ENCODE measurements at places on chromosomes 3 and 15. TPM values are rescaled to one million over a fixed set of nuclear protein-coding genes. Genes with fewer than 3 reads are reported as not detected.

The SCAANT1 gene
- not detected for total RNA-seq

The FRMD5 gene
- 3.8 TPM for total RNA-seq

The UBXN7 gene
- 89.2 TPM for total RNA-seq

DNA sequence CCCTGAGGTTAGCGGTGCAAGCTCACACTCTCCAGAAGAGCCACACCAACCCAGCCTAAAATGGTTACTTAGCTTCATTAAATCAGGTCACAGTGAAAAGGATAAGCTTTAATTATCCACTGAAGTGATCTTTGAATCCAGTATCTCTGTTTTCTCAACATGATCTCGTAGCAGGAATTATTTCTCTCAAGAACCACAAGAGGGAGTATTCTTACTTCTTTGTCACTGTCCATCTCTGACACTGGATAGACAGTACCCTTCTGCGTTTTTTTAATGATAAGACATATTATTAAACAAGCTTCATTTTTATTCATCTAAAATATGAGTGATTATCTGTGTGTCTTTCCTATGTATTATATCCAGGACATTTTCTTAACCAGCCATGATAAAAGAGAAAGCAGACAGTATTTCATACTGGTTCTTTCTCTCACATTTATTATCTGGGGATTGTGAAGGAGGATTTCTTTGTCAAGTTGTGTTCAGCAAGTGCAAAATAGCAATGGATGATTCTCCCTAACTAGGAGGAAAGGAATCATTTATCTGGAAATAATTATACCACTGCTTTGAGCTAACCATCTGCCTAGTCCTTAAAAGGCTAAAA is 105.4 kb upstream of the CCDC54 start:
- H3K27ac ChIP-seq, result no peak overlapping the region
- peaks cover 4% of the 10 kb centered on the region for H3K27me3 ChIP-seq
- DNase-seq, result no peak
- H3K36me3 ChIP-seq, result no peaks in the 10 kb centered on the region

- DNase-seq, result no peak
- H3K36me3 ChIP-seq, result no peaks in the 10 kb centered on the region
- no peak overlapping the region for H3K4me3 ChIP-seq
- H3K27me3 ChIP-seq, result no peaks in the 10 kb centered on the region
- peaks cover 28% of the 10 kb centered on the region for H3K4me1 ChIP-seq
Observed at GRCh38 chr15:95471690-95472086, 858.8 kb upstream of the NR2F2 start.

GRCh38 chr3:115160295-115160694 is 13.2 kb upstream of the ZBTB20 start:
- no peak overlapping the region for H3K27ac ChIP-seq
- H3K27me3 ChIP-seq, result no peaks in the 10 kb centered on the region
- H3K36me3 ChIP-seq, result no peaks in the 10 kb centered on the region
- H3K4me1 ChIP-seq, result no peaks in the 10 kb centered on the region

- DNase-seq, result no peak
- no peak overlapping the region for H3K4me3 ChIP-seq
- H3K4me1 ChIP-seq, result no peaks in the 10 kb centered on the region
- no peak overlapping the region for H3K27ac ChIP-seq
Observed at GRCh38 chr3:132135628-132136333, 101.0 kb upstream of the CPNE4 start.

- peak overlapping the region; percentile 10 for H3K27ac ChIP-seq
- H3K36me3 ChIP-seq, result no peaks in the 10 kb centered on the region
- no peak for DNase-seq
- no peaks in the 10 kb centered on the region for H3K27me3 ChIP-seq
Observed at GRCh38 chr3:154023148-154023547, 98.0 kb upstream of the ARHGEF26 start.

DNA sequence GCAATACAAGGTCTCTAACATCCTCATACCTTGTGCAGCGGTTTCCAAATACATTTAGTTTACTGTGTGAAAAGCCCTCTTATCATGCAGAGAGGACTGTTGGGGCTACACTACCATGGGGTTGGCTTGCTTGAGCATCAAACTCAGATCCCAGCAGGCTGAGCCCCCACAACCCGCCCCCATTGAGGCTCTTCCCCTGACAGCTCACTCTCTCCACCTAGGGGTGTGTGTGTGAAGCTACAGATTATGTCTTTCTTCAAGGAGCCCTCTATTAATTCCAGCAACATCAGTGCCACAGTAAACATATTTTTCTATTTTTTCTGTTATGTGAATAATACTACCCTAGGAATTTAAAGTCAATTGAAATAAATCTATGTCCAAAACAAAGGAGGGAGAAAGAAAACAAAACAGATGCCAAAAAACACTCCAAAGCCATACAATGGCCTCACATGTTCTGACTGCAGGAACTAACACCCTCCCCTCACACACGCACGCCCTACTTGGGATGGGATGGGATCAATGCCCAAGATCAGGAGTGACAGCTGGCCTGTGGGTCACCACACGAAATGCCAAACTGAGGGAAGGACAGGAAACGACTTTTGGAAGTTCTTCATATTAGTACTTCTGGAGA is 14.7 kb downstream of the TM4SF4 start:
- no peak overlapping the region for H3K27ac ChIP-seq
- H3K36me3 ChIP-seq, result no peaks in the 10 kb centered on the region
- H3K27me3 ChIP-seq, result peaks cover 4% of the 10 kb centered on the region
- H3K4me3 ChIP-seq, result no peak overlapping the region
- no peak for DNase-seq

- no peaks in the 10 kb centered on the region for H3K27me3 ChIP-seq
- no peak for DNase-seq
- H3K27ac ChIP-seq, result peak overlapping the region; percentile 96
- H3K4me1 ChIP-seq, result peaks cover 27% of the 10 kb centered on the region
- peak overlapping the region; percentile 96 for H3K4me3 ChIP-seq
Observed at GRCh38 chr3:183098536-183099025, 715 bp downstream of the MCCC1 start.
